ENCODE measurements at places on chromosomes 7 and 10. TPM values are rescaled to one million over a fixed set of nuclear protein-coding genes. Genes with fewer than 3 reads are reported as not detected.

DNAJC12 gene
- 3.6 TPM for total RNA-seq

GRCh38 chr7:90613088-90613498 is 17.0 kb downstream of the CDK14 start:
- DNase-seq = no peak

DNA sequence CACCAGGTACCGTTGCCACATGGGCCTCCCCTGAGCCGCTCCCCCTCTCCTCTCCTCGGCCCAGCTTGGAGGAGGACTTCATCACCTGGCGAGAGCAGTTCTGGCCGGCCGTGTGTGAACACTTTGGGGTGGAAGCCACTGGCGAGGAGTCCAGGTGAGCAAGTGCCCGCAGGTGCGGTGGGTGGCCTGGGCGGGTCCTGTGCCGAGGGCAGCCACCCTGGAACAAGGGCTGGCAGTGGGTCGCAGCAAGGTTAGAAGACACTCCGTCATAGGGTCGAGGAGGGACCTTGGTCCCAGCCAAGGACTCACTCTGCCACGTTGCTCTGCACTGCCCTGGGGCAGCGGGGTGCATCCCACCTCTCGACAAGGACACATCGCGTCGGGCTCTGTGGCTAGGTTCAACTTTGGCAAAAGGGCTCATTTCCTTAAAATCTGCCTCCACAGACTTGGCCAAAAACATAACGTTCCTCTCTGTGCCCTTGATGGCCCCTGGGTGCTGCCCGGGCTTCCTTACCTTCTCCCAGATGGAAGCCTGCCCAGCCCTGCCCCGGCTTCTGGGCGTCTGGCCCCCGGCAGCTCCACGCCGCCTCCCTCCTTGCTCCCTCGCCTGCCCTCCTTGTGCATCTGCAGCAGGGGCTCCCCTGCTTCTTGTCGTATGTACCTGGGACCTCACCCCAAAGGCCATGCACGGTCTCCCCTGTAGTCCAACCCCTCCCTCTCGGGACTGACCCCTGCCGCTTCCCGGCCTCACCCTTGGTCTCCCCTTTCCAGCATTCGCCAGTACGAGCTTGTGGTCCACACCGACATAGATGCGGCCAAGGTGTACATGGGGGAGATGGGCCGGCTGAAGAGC is 12.7 kb downstream of the TMEM120A start:
- no peak for DNase-seq

DNA sequence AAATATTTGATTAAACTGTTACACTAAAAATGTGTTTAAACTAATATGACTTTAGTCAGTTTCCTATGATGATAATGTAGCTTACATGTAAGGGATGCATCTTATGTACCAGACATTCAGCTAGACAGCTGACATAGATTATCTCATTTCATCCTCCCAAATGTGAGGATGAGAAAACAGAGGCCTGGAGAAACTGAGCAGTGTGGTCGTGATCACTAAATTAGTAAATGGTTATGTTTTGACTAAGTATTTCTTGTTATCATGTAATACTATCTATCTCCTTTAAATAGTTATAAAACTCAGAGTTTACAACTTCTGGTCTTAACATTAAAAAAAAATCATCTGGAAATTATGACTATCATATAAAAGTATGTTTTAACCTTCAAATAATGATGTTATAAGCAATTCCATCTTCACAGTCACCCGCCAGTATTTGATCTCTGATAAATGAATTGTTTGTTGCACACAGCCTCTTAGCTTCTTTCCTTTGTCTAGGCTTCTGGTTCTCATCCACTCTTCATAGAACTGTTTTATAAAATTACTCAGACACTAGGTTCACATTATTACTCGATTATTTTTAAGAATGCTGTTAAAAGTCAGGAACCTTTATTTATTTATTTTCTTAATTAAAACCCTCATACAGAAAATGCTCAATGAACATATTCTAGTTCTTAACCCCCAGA is 33.6 kb upstream of the HDAC9 start:
- DNase-seq = no peak

ERVW-1 gene
- not detected for total RNA-seq

SPDYE18 gene
- total RNA-seq = 0.50 TPM

DNA sequence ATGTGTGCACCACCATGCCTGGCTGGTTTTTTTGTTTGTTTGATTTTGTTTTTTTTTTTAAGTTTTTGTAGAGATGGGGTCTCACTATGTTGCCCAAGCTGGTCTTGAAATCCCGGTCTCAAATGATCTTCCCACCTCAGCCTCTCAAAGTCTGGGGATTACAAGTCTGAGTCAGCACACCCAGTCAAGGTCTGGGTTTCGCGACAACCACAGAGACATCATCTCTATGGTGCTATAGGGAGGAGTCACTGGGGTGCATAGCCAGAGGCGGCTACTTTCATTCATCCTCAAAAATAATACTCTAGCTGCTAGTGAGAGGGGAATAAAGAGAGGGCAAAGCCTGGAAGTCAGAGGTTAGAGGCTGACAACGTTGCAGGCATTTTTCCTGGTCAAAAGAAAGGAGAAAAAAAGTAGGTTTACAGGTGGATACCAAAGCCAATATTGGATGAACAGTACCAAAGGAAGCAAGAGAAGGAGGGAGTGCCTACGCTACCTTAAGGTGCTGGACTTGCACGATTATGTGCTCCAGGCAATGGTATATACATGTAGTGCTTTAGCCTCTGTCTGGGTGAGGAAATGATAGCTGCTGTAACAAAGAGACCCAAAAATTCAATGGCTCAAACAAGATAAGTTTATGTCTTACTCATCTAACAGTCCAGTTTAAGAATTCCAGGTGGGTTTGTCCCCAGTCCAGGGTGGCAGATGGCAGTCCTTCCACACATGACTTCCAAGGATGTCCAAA is 178.3 kb downstream of the SKIDA1 start:
- DNase-seq = no peak

TES gene
- total RNA-seq = 27.6 TPM

GRCh38 chr10:18906636-18907035 is 142.0 kb upstream of the MALRD1 start:
- DNase-seq = no peak

DNA sequence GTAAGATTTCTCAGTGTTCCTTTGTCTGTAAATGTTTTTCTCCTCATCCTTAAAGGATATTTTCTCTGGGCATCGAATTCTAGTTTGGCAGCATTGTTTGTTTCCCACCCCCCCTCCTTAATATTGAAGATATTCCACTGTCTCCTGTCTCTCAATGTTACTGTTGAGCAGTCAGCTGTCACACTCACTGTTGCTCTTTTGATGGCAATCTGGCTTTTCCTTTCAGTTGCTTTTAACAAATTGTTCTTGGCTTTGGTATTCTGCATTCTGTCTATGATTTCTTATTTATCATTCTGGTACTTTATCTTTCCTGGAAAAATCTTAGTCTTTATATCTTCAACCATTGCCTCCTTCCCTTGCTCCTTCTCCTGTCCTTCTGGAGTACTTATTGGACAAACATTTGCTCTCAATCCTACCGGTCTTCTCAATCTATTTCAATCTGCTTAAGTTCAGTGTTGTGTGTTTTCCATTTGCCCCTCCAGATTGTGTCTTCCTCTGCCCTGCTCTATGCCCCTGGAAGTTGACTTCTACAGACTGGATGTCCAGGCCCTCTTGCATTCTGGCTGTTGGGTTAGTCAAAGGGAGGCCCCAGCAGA is 9.3 kb upstream of the GTPBP4 start:
- DNase-seq = no peak

LDB3 gene
- total RNA-seq = 779 TPM

NPC1L1 gene
- 0.09 TPM for total RNA-seq

AOAH gene
- total RNA-seq = 2.7 TPM

ANKRD1 gene
- total RNA-seq = 3,373 TPM

EGR2 gene
- 2.3 TPM for total RNA-seq

- no peak for DNase-seq
Observed at GRCh38 chr7:69638674-69639073, 40.4 kb downstream of the AUTS2 start.

- no peak for DNase-seq
Observed at GRCh38 chr7:90894122-90894521, 298.0 kb downstream of the CDK14 start.

GRCh38 chr7:11474902-11475585 is 357.0 kb downstream of the THSD7A start:
- DNase-seq = no peak

- no peak for DNase-seq
Observed at GRCh38 chr7:101557978-101558741, 70.9 kb downstream of the MYL10 start.

DNA sequence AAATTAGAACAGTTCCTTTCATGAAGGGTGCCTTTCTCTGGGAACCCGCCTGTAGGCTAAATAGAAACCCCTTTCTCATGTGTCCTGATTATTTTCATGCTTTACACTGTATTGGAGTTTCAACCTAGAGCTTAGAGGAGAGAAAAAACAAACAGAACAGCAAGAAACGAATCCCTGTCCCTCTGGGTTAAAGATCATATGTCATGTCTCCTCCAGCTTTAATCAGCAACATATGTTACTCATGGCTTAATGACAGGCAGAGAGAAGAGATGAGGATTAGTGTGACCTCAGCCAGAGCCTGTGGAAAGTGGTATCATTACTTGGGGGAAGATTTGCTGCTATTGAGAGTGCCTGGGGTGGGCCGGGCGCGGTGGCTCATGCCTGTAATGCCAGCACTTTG is 32.1 kb downstream of the CRCP start:
- DNase-seq = no peak

GLI3 gene
- 6.0 TPM for total RNA-seq

DNA sequence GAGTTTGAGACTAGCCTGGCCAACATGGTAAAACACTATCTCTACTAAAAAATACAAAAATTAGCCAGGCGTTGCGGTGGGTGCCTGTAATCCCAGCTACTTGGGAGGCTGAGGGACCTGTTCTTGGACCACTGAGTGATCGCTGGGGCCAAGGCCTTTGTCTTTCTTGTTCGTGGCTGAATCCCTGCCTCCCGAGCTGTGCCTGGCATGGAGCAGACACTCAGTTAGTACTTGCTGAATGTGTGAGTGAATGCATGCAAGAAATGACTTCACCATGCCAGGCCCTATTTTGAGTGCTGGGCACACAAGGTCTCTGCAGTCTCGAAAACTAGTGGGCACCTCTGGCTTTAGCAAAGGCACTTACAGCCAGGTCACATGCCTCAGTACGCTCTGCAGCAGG is 85.1 kb downstream of the HIP1 start:
- DNase-seq = no peak

GRCh38 chr10:63431962-63432797 is 33.6 kb downstream of the JMJD1C start:
- DNase-seq = no peak

DNA sequence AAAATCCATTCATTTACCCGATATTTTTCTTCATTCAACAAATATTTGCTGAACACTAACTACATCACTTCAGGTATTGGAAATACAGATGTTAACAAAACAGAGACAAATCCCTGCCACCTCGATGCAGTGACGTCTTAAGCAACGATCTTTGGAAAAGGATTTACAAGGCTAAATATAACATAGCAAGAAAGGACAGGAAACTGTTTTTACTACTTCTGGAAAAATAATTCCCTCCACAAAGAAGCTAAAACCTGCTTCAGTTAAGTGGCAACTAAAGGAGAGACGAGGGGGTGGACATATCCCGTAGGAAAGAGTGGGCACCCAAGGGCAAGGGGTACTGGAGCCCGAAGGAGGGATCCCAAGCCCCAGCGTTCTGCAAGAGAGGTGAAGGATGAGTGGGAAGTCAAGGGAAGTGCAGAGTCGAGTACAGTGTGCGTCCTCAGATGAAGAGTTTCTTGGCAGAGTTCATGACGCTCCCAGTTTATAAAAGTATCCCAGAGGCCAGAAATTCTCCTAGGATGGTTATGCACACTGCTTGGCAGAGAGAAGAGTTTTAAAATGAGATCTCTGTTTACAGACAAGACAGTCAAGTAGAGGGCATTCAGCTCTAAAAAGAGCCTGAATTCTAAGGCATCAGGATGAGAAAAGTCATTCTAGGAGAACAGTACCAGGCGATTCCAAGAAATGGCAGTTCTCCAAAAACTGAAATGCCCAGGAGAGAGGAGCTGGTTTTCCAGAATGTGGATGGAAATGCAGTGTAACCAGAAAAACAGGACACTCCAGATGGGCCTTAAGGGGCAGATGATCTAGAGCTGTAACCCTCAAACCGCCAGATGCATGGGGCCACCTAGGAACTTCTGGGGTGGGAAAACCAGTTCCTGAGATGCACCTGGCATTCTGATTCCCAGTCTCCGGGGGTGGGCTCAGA is 97.3 kb downstream of the GRB10 start:
- DNase-seq = no peak

DNA sequence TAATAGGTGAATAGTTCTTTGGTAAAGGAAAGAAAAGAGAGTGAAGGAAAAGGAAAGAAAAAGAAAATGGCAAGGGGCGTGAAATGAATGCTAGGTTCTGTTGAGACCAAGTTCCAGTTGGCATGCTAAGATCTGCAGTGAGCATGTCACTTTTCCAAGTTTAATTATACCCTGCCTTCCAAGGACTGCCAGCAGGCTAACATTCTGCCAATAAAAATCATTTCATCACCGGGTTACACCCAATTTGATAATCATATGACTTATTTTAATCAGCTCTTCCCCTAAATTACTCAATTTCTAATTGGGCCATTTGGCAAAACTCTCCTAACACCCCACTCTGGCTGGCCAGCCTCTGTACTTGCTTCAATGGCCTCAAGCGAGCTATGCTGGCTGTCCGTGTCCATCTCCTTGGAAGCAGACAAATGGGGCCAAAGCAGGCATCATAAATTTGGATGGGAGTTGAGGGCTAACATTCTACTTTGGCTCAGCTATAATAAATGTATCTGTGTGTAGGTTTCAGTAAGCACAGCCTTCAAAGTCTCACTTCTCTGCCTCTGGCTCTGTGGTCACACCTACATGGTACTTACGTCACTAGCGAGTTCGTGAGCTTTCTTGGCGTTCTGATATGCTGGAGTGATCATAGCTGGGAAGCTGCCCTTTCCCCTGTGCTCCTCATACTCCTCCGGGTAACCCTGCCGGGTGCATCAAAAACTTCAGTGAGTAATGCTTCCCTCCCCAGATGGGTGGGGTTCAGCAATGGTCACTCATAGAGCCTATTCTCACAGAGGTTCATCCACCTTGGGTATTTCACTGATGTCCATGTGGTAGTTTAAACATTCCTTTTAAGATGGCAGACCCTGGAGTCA is 17.3 kb downstream of the NRAP start:
- DNase-seq = peak; percentile 56

GRCh38 chr10:104240078-104240477 is 7.9 kb upstream of the CFAP43 start:
- no peak for DNase-seq

- no peak for DNase-seq
Observed at GRCh38 chr7:96819111-96819700, 109.6 kb upstream of the SEM1 start.

DNA sequence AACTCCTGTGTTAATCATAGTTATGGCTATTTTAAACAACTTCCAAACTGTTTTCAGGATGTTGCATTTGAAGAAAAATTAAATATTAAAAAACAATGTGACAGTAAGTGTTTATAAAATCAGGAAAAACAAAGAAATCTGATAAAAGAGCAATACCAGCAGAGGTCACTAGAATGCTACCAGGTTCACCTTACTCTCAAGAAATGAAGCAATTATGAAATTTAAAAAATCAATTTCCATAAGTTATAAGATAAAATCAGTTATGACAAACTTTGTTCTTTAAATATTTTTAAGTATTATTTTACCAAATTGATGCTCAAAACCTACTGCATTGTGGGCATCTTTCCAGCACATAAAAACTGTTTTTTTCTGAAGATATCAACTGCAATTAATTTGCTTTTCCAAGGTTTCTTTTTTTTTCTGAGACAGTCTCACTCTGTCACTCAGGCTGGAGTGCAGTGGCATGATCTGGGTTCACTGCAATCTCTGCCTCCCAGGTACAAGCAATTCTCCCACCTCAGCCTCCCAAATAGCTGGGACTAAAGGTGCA is 50.7 kb upstream of the RHEB start:
- DNase-seq = no peak
